CD4-positive, alpha-beta T cell treated with Interleukin-15 for 1 hour (primary cell): ENCODE measurements at places on chromosomes 7 and 10.

GRCh38 chr10:85874208-85874607, 492.4 kb downstream of the GRID1 start:
- no peak for DNase-seq

DNA sequence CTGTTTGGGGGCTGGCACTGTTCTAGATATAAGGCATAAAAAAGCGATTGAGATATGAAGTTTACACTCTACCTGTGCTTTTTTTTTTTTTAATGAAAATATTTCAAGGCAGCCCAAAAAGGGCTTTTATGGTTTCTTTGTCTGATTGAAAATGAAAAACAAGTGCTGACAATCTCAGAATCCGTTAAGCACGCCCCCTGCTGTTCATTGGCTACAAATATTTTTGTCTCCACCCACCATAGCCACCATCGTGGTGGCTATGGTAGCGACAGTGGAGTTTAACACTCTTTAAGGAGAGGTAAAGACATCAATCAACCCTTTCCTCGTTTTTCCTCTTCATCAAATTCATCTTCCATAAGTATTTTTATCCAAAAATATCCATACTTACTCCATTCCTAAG, 94.2 kb downstream of the CD36 start:
- no peak for DNase-seq

- no peak for DNase-seq
Observed at GRCh38 chr10:43928425-43928968, 279.8 kb upstream of the ZNF32 start.

- no peak for DNase-seq
Observed at GRCh38 chr7:55314967-55315366, 50.2 kb upstream of the LANCL2 start.

DNA sequence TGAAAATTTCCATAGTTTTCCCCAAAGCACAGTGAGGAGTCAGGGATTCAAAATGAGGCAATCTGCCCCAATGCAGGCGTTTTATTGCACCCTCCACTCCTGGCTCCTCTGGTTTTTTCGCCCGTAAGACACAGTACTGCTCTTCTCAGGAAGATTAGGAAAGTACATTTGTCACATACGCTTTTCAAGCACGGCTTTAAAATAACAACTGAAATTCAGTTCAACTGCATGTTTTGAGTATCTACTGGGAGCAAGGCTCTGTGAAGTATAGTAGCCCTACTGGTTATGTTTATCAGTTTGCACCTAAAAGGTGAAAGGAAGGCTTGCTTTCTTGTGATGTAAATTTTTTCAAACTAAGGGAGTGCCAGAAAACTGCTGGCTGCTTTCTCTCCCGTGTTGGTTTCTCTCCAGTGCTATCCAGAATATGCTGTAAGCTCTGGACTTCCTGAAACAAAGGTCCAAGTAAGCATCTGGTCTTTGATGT, 1.9 kb upstream of the SGMS1 start:
- DNase-seq = no peak
